Lung (tissue), 17 donors: ENCODE measurements at places on chromosomes 1 and 21. TPM values are rescaled to one million over a fixed set of nuclear protein-coding genes. Genes with fewer than 3 reads are reported as not detected.
A peak's percentile ranks its signal among the peaks of the same experiment; 100 is the strongest.

DNA sequence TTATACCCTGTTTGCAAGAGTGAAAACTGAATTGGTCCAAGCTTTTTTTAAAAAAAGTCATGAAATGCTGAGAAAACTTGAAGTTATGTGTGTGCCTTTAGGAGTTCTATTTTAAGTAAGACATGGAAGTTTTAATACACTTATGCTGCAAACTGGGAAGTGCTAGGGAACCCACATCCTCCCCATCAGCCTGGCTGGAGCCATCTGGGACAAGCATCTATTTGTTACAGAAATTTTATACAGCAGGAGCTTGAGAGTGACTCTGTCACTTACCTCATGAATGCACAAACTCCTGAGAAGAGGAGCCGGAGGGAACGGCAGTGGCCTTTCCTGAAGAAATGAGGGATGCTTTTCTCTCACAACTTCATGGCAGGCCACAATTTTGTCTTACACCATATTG is 78.2 kb upstream of the SLC44A3 start:
- no peaks in the 10 kb centered on the region for H3K36me3 ChIP-seq
- no peaks in the 10 kb centered on the region for H3K27me3 ChIP-seq
- H3K4me1 ChIP-seq, result no peaks in the 10 kb centered on the region

GRCh38 chr1:99456536-99456935 is 189.4 kb upstream of the PALMD start:
- DNase-seq, result no peak
- H3K27ac ChIP-seq, result no peak overlapping the region
- no peaks in the 10 kb centered on the region for H3K27me3 ChIP-seq
- no peak overlapping the region for H3K4me3 ChIP-seq

GRCh38 chr21:33029385-33029921 is 3.7 kb downstream of the OLIG2 start:
- H3K27me3 ChIP-seq, result peaks cover 41% of the 10 kb centered on the region
- no peaks in the 10 kb centered on the region for H3K36me3 ChIP-seq
- no peaks in the 10 kb centered on the region for H3K4me1 ChIP-seq
- H3K4me3 ChIP-seq, result no peak overlapping the region
- H3K27ac ChIP-seq, result no peak overlapping the region

GRCh38 chr1:97909266-97909665 is 11.6 kb downstream of the DPYD start:
- peaks cover 8% of the 10 kb centered on the region for H3K4me1 ChIP-seq
- H3K4me3 ChIP-seq, result no peak overlapping the region
- no peak overlapping the region for H3K27ac ChIP-seq
- H3K27me3 ChIP-seq, result no peaks in the 10 kb centered on the region
- H3K36me3 ChIP-seq, result no peaks in the 10 kb centered on the region

GRCh38 chr1:234529950-234530237 is 50.9 kb upstream of the TARBP1 start:
- peak overlapping the region; percentile 73 for H3K27ac ChIP-seq
- H3K4me3 ChIP-seq, result no peak overlapping the region
- H3K36me3 ChIP-seq, result no peaks in the 10 kb centered on the region
- H3K4me1 ChIP-seq, result peaks cover 82% of the 10 kb centered on the region

GRCh38 chr1:69569576-69570328 is 2.0 kb downstream of the LRRC7 start:
- H3K27ac ChIP-seq, result no peak overlapping the region
- no peaks in the 10 kb centered on the region for H3K36me3 ChIP-seq
- peaks cover 18% of the 10 kb centered on the region for H3K4me1 ChIP-seq
- peaks cover 48% of the 10 kb centered on the region for H3K27me3 ChIP-seq
- peak; percentile 31 for DNase-seq
- H3K4me3 ChIP-seq, result no peak overlapping the region

The MAP10 gene
- 3.0 TPM for total RNA-seq

The VSIG8 gene
- total RNA-seq, result 0.23 TPM

The LSM10 gene
- 10.7 TPM for total RNA-seq

The LEPR gene
- 13.7 TPM for total RNA-seq
